Uterus (tissue), 4 donors: ENCODE measurements at places on chromosomes 4 and X. TPM values are rescaled to one million over a fixed set of nuclear protein-coding genes. Genes with fewer than 3 reads are reported as not detected.

GAGE12F gene
- total RNA-seq: not detected

GAGE12D gene
- not detected for total RNA-seq

HTN1 gene
- not detected for total RNA-seq

SPANXN4 gene
- not detected for total RNA-seq

GYPE gene
- not detected for total RNA-seq
